ENCODE measurements at places on chromosomes 2 and 18.

GRCh38 chr18:74311000-74311399 lies 4.6 kb upstream of the C18orf63 start:
- no peak for DNase-seq

DNA sequence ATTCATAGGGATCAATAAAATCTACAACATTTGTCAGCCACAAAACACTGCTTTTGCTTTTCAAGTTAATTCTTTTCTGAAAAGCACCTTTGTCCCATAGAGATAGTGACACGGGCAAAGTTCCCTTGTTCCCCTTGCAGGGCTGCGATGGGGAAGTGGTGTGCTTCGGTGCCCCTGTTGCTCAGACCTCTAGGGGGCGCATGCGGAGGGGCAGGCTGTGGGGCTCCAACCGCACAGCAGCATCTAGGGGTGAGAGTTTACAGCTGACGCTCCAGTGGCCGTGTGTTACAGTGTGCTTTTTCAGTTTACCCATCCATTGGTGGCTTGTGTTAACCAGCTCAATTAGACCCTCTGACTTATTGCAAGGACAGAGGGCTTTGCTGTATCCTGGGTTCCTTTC lies 1432.2 kb upstream of the ACVR2A start:
- DNase-seq = no peak

- DNase-seq = no peak
These were observed 161.1 kb downstream of the FAM210A start for GRCh38 chr18:13565228-13565627.

GRCh38 chr18:79918615-79919011 lies 32.8 kb downstream of the SLC66A2 start:
- no peak for DNase-seq

DNA sequence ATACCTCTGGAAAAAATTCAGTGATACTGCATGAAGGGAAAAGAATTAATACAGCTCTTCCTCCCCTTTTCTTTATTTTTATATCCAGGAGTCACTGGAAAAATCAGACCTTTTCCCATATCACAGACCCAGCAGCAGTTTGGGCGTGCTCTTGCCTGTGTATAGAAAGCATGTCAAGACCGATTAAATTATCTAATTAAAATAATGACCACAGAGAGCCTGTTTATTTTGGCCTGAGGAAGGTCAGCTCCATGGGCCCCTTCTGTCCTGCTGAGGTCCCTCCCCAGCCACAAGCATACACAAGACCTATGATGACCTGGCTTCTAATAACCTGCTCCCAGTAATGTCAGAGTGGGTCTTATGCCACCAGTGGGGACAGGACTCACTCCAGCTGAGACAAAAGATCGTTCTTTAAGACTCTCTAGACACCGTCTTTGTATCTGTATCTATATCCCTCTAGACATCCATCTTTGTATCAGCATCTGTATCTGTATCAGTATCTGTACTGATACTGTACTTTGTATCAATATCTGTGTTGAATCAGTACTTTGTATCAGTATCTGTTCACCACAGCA lies 147.8 kb downstream of the VAPA start:
- DNase-seq = no peak

GRCh38 chr18:8036551-8036950 lies 469.4 kb downstream of the PTPRM start:
- no peak for DNase-seq

DNA sequence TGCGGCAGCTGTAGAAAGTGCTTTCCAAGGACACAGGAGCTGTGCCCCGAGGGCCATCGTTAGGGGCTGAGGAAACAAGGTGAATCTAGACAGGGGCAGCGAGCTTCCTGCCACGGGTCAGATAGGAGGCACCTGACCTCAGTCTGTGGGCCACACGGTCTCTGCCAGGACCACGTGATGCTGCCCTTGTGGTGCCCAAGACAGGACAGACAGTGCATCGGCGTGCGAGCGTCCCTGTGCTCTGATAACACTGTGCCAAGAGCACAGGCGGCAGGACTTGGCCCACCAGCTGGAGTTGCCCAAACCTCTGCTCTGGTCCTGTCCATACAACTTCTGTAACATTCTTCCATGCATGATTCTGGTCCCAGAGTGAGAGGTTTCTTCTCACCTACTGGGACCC lies 225.4 kb downstream of the TWIST2 start:
- DNase-seq = no peak

DNA sequence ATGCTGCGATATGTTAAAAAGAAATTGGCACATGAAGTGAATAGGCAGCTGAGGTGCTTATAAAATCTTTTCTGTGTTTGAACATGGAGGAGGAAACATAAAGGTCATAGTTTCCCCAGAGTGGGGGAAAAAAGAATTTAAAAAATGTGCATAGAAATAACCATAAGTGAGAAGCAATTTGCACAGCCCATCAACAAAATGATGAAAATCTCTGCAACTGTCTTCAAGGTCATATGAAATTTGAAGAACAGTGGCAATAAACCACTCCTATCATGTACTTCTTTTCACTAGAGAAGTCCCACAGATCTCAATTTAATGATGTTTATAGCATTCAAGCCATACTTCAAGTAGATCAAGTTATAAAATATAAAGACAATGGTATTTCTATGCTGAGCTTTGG lies 46.7 kb upstream of the ZNF804A start:
- no peak for DNase-seq

GRCh38 chr2:102841107-102841840 lies 79.4 kb downstream of the TMEM182 start:
- no peak for DNase-seq

DNA sequence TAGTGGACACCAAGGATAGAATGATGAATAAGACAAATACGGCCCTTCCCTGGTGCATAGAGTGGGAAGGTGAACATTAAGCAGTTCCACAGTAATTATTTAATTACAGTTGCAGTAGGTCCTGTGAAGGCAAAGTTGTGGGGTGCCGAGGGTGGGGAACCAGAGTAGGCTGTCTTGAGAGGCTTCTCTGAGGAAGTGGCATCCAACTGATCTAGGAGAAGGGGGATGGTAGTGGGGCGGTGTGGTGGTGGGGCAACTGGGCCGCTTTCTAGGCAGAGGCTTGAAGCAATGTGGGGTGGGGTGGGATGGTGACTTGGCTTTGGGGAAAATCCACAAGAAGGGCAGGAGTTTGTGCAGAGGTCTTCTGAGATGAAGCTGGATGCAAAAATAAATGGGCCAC lies 11.7 kb downstream of the ACSL3 start:
- no peak for DNase-seq

DNA sequence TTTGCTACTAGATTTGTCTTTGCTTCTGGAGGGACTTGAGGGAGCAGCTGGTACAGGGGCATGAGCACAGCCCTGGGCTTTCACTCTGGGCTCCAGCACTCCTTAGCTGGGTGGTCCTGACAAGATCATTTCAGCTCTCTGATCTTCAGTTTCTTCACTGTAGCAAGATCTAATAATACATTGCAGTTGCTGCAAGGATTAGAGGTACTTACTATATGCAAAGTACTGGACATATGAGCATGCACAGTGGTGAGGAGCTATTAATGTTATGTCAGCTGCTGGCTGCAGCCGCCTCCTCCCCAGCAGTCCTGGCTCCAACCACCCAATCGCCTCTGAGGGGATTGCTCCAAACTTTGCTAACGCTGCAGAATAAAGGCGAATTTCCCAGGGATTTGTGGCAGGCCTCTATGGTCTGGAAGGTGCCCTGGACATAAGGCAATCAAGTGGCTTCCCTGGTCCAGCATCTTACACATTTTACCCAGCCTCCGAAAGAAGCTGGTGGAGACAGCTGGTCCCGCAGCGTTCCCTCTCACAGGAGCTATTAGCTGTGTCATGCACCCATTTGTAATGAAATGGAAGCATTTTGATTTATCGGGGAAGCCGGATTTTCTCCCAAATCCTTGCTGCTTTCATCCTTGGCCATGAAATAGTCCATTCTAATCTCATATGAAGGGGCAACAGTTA lies 96.7 kb downstream of the RHOB start:
- no peak for DNase-seq

DNA sequence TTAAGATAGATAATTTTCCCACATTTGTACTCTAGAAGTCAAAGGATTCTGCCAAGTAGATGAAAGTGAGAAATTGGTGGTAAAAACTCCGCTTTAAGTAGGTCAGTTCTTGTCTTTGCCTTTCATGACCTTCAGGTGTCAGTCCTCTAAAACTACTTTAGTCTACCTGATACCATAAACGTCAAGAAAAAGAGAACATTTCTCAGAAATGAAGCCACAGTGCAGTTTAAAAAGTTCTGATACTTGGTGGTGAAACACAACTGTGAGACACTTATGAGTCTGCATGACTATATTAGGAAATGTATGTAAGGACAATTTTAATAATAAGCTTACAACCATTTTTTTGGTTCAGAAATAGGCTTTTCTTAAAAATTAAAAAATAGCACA lies 583.3 kb downstream of the SATB2 start:
- no peak for DNase-seq

- no peak for DNase-seq
These were observed 3.7 kb downstream of the SMC6 start for GRCh38 chr2:17749753-17750438.

- no peak for DNase-seq
These were observed 62.8 kb upstream of the NEUROD1 start for GRCh38 chr2:181742922-181743722.

DNA sequence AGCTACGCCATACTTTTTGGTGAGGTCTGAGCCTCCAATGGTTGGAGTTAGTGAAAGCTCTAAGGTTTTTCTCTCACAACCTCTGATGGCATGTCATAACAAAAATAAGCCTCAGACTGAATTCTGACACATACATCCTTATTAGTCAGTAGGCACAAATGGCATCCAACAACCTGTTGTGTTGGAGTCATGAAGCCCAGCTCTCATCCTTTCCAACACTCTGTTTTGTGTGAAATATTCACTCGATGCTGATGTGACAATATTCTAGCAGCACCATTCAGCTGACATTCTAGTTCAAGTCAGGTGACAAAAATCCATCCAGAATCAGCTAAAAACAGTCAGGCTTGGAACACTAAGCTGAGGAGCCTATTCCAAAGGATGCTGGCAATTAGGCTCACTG lies 603.2 kb upstream of the ID2 start:
- no peak for DNase-seq

DNA sequence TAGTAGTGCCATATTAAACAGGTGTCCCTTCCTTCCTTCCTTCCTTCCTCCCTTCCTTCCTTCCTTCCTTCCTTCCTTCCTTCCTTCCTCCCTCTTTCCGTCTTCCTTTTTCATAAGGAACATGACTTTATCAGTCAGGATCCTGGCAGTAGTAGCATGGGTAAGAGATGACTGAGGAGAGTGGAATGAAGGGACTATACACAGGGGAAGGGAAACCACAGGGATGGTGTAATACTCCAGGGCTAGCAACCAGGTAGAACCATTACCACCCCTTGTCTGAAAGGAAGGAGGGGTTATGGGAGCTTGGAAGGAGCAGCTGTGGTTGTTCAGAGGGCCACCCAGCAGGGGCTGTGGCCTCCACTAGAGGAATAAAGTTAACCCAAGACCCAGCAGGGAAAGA lies 23.2 kb upstream of the KDM3A start:
- DNase-seq = no peak
